ENCODE measurements at places on chromosomes 12 and 14. TPM values are rescaled to one million over a fixed set of nuclear protein-coding genes. Genes with fewer than 3 reads are reported as not detected.
A peak's percentile ranks its signal among the peaks of the same experiment; 100 is the strongest.

DNA sequence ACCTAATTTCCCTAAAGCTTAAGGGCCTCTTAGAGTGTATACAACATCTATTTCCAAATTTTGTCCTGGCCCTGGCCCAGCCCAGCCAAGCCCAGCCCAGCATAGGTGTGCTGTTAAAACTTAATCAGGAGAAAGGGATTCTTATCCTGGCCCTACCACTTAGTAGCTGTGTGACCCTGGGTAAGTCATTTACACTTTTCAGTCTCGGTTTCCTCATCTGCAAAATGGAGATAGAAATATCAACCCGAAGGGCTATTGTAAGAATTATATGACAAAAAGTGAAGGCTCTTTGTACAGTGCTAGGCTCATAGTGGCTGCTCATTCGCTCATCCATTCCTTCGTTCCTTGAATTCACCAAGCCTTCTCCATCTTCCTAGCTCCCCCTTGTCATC is 442 bp downstream of the ERG28 start:
- H3K4me1 ChIP-seq = peaks cover 17% of the 10 kb centered on the region
- peak overlapping the region; percentile 98 for H3K4me3 ChIP-seq
- peak overlapping the region; percentile 97 for H3K27ac ChIP-seq
- peaks cover 20% of the 10 kb centered on the region for H3K36me3 ChIP-seq

- H3K4me1 ChIP-seq = no peaks in the 10 kb centered on the region
- no peaks in the 10 kb centered on the region for H3K36me3 ChIP-seq
- no peak overlapping the region for H3K27ac ChIP-seq
- DNase-seq = no peak
- no peaks in the 10 kb centered on the region for H3K27me3 ChIP-seq
Observed at GRCh38 chr12:127723251-127723650, 543.7 kb upstream of the TMEM132C start.

GRCh38 chr12:122860854-122861586 is 25.8 kb downstream of the HIP1R start:
- H3K4me3 ChIP-seq = no peak overlapping the region
- H3K4me1 ChIP-seq = peaks cover 6% of the 10 kb centered on the region
- H3K27me3 ChIP-seq = no peaks in the 10 kb centered on the region
- no peak for DNase-seq

GRCh38 chr14:93685121-93685895 is 103.0 kb downstream of the PRIMA1 start:
- H3K4me3 ChIP-seq = no peak overlapping the region
- H3K4me1 ChIP-seq = peaks cover 14% of the 10 kb centered on the region
- no peak for DNase-seq
- H3K36me3 ChIP-seq = no peaks in the 10 kb centered on the region
- H3K27me3 ChIP-seq = peaks cover 46% of the 10 kb centered on the region
- H3K27ac ChIP-seq = no peak overlapping the region

DNA sequence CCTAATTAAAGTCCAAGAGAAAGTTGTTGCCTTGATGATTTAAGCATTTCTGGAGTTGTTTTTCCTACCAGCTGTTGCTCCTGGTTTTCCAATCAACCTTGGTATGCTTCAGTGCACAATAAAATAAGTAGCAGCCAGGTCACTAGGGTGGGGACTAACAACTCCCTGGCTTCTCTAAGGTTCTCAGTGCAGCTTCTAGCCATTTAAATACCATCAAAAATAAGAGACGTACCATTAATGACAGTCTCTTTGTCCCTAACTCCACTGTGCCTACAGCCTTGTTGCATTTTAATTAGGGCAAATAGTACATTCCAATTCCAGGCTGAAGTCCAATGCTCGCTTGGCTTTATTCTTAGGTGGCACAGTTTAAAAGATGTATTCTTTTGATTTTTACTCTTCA is 11.8 kb downstream of the STON2 start:
- H3K36me3 ChIP-seq = peaks cover 5% of the 10 kb centered on the region
- H3K4me1 ChIP-seq = peaks cover 8% of the 10 kb centered on the region
- H3K27ac ChIP-seq = no peak overlapping the region

DNA sequence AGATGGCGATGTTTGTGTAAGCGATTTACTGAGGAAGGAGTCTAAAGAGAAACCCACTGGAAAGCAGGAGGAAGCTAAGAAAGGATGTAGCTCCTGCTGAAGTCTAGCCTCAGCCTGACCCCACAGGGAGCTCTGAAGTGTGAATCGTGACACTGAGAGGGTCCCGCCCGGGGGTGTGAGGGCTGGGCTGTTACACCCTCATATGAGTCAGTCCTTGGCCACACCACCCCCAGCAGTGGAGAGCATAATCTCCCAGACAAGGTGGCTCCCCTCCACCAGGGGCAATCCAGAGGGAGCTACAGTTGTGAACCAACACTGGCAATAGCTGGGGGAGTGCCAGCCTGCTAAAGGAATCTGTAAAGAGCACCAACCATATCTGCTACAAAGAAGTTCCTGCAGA is 31.5 kb downstream of the SVOP start:
- H3K4me3 ChIP-seq = no peak overlapping the region
- no peaks in the 10 kb centered on the region for H3K36me3 ChIP-seq
- no peaks in the 10 kb centered on the region for H3K4me1 ChIP-seq
- H3K27me3 ChIP-seq = peaks cover 7% of the 10 kb centered on the region
- no peak overlapping the region for H3K27ac ChIP-seq
- no peak for DNase-seq

DNA sequence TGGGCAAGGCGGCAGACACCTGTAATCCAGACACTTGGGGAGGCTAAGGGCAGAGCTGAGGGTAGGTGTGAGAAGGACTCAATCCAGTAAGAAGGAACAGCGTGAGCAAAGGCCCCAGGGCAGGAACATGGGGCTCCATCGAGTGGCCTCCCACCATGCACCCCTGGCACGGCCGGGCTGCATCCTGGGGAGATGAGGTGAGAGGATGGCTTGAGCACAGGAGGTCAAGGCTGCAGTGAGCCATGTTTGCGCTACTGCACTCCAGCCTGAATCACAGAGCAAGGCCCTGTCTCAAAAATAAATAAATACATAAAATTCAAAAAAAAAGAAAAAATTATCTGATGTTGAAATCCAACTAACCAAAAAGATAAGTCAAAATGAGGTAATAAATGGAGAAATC is 58.5 kb downstream of the ARL6IP4 start:
- H3K4me3 ChIP-seq = no peak overlapping the region
- H3K27me3 ChIP-seq = no peaks in the 10 kb centered on the region
- H3K27ac ChIP-seq = no peak overlapping the region
- no peaks in the 10 kb centered on the region for H3K4me1 ChIP-seq
- H3K36me3 ChIP-seq = no peaks in the 10 kb centered on the region
- no peak for DNase-seq

- peaks cover 12% of the 10 kb centered on the region for H3K27me3 ChIP-seq
- DNase-seq = no peak
- H3K4me3 ChIP-seq = peak overlapping the region; percentile 73
- peaks cover 17% of the 10 kb centered on the region for H3K4me1 ChIP-seq
- H3K27ac ChIP-seq = peak overlapping the region; percentile 21
- H3K36me3 ChIP-seq = no peaks in the 10 kb centered on the region
Observed at GRCh38 chr14:52314595-52315354, 663 bp downstream of the PTGER2 start.

DNA sequence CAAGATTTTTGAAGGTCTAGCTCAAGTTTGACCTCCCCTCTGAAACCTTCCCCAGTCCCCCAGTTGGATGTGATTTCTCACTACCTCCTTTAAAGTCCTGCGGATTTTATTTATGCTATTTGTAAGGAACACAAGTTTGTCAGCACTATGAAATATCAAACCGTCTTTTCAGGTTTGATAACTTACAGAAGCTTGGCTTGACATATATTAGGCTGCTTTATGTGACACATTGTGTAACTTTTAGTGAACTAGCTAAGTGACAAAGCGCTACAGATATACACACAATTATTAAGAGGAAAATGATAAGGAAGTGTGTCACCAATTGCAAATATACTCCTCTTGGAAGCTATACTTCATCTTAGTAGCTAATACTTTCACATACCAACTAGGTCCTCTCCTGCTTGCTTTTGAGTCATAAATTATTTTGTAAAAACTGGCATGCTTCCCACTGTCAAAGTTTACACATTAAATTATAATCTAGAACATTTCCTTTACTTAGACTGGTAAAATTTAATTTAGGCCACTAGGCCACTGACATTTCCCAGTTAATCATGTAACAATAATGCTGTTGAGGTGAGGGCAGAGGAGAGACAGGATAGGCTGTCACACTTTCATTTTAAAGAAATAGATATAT is 149.5 kb downstream of the TMTC3 start:
- H3K27me3 ChIP-seq = no peaks in the 10 kb centered on the region
- no peak overlapping the region for H3K4me3 ChIP-seq
- DNase-seq = no peak
- H3K27ac ChIP-seq = peak overlapping the region; percentile 47

DNA sequence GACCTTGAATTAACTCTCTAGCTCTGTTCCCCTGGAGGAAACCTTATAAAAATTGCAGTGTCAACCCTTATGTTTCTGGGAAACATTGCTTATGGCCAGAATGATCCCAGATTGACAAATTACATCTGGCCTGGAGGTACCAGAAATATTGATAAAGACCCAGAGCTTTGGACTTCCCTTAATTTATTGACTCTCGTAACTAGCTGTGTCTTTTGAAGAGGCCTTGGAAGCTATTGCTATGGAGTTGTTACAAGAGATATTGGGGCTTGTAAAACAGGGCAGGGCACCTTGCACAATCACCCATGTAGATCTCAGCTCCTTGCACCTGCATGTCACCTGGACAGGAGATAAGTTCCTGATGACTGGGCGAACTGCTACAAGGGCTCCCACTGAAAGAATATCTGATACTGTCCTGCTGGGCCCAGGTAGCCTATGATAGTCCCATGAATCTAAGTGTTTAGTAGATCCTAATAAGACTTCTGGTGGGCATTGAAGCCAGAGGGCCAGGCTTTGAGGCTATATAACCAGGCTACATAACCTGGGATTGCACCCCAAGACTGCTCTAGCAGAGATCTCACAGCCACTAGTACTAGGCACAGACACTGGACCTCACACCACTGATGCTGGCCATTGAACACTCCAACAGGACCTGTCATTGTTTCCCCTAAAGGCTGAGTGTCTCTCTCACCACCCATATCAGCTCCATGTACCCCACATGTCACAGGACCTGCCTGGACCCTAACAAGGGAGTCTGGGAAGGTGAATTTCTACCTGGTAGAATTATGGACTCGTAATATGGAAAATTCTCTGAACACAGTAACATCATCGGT is 135.7 kb upstream of the PWP1 start:
- H3K27ac ChIP-seq = no peak overlapping the region
- no peaks in the 10 kb centered on the region for H3K27me3 ChIP-seq
- no peak for DNase-seq
- no peaks in the 10 kb centered on the region for H3K36me3 ChIP-seq

- no peaks in the 10 kb centered on the region for H3K4me1 ChIP-seq
- no peak overlapping the region for H3K4me3 ChIP-seq
- peak; percentile 60 for DNase-seq
- no peak overlapping the region for H3K27ac ChIP-seq
- no peaks in the 10 kb centered on the region for H3K27me3 ChIP-seq
Observed at GRCh38 chr12:40325349-40325960, 100.7 kb downstream of the LRRK2 start.

DNA sequence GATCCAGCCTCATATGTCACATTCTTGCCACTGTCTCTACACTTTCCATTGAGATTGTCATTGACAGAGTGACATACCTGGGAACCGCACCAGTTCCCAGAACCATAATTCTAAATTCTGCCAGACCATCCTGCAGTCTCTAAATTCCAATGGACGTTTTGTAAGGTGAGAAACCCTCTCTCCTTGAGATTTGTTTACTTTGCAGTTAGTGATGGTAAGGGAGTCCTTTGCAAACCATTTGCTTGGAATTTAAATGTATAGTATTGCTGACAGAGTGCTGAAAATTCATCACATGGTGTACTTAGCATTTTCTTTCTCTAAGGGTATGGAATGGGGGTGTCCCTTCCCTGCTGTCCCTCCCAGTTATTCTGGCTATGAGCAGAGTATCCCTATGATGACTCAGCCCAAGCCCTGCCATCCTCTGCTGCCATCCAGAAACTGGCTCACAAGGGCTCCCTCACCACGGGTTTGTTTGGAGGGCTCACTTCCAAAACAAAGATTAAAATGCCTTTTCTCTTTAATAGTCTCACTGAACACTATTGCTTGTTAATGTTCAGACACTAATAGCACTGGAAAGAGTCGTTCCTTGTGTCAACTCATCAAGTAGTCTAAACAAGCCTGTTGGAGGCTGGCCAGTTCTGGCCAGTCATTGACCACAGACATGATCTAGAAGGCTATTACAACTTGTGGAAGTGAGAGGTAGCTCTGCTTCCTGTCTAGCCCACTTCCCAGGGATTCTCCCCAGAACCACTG is 129.0 kb upstream of the HMGA2 start:
- H3K27ac ChIP-seq = peak overlapping the region; percentile 70
- H3K27me3 ChIP-seq = no peaks in the 10 kb centered on the region
- H3K36me3 ChIP-seq = no peaks in the 10 kb centered on the region
- H3K4me3 ChIP-seq = peak overlapping the region; percentile 34
- H3K4me1 ChIP-seq = peaks cover 37% of the 10 kb centered on the region
- peak; percentile 96 for DNase-seq

DNA sequence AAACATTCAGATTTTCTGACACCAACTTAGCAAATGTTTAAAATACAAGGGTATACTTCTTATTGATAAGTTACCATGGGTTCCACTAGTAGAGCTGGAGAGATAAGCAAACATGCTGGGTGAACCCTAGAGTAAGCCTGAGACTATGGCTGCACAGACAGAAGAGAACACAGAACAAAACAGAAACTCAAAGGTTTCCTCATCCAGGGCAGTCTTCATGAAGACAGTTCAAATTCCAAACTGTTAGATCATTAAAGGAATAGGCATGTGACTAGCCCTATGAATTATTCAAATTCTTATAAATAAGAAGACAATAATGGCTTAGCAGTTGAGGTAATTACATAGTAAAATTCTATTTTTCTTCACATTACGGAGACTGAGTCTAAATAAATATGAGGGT is 28.1 kb downstream of the BTBD7 start:
- no peak overlapping the region for H3K27ac ChIP-seq
- H3K4me3 ChIP-seq = no peak overlapping the region
- peaks cover 13% of the 10 kb centered on the region for H3K4me1 ChIP-seq

The KRT80 gene
- total RNA-seq = 27.4 TPM

The NFE2 gene
- total RNA-seq = 0.40 TPM

The NFKBIA gene
- total RNA-seq = 112 TPM

The ETFBKMT gene
- total RNA-seq = 3.3 TPM

The NINJ2 gene
- not detected for total RNA-seq

The PTPRQ gene
- total RNA-seq = not detected

The NOVA1 gene
- not detected for total RNA-seq

Data from MCF 10A (cell line).